ENCODE measurements at places on chromosomes 6 and 20. TPM values are rescaled to one million over a fixed set of nuclear protein-coding genes. Genes with fewer than 3 reads are reported as not detected.

GRCh38 chr6:132003516-132004178, 52.5 kb upstream of the CCN2 start:
- no peak for DNase-seq

- peak; percentile 43 for DNase-seq
Measured at GRCh38 chr6:38570750-38571149, 69.0 kb downstream of the BTBD9 start.

DNA sequence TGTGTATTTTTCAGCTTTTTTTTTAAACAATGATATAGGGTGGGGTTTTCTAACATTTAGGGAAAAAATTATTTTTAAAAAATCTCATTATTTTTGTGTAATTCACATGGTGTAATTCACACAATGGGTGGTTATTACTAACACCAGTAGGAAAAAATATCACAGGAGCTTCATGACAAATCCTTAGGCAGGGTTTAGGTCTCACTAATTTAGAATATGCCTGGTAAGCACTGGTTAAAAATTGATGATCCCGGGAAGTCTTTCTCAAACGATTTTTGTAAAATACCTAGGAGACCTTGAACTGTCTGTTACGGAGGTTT, 29.5 kb upstream of the ZNF217 start:
- no peak for DNase-seq

DNA sequence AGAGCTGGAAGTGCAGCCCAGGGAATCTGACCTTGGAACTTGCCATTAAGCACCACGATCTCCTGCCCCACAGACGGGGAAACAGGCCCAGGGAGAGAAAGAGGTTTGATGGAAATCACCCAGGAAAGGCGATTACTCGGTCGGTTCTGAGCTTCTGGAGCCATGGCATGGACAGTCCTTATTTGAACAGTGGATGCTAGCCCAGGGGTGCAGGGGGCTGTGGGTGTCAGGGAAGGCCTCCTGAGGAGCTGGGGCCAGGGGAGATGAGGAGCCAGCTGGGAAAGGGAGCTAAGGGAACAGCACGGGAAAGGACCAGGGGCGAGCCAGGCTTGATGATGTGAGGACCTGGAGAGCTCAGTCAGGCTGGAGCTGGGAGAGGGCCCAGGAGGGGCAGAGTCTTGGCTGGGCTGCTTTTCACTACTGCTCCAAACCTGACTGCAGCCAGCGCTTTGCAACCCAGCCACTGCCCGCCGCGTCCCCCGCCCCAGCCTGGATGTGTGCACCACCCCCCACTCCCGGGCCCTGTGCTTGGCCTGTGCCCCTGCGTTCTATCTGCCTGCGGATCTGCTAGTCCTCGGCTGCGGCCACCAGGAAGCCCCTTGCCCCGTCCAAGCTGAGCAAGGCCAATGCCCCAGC, 17.8 kb downstream of the SUN5 start:
- no peak for DNase-seq

DNA sequence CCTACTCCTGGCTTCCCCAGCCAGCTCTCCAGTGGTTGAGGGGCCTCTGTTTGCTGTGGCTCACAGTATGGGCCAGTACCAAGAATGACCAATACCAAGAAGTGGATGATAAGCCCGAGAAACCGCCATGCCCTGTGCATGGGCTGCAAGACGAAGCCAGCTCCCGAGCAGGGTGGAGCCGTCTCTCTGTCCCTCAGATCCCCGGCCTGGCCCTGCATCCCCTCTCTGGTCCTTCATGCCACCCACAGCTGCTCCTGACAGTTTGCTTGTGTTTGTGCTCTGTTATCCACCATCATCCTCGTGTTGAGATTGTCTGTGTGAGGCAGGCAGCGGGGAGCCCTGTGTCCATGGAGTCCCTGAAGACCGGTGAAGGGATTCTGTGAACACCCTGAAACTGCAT, 36.1 kb downstream of the GABRR2 start:
- no peak for DNase-seq

Gene ZC2HC1B
- total RNA-seq = not detected

Gene ID4
- total RNA-seq = 7.0 TPM

DNA sequence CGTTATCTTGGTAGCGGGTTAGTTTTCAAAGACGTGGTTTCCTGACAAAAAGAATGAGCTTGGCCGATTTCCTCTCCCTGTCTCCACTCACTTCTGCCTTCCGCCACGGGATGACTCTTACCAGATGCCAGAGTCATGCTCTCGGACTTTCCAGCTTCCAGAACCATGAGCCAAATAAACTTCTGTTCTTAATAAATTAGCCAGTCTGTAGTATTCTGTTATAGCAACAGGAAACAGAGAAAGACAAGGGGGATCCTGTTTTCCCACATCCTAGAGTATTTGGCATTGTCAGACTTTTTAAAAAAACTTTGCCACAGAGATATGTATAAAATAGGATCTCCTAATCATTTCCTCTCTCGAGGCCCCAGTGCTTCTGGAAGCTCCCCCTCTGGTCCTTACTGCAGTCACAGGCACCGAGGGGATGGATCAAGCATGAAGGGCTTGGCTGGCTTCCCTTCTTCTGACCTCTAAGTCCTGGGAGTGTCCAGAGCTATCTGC, 84.9 kb upstream of the NAA20 start:
- no peak for DNase-seq

DNA sequence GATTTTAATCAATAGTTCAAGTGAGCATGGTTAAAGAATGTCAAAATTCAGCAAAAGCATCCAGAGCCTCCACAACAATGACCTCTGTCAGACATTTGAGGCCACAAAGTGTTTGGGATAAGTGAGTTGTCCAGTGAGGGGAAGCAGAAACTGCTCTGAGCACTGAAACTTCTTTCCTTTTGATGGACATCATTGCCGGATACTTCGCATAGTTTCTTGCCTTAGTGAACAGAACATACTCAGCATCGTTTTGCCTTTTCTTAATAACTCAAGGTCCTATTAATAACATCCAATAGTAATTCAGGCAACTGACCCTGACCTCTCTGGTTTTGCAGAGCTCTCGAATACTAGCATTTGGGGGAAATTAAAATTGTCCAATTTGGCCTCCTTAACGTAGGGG, 78.6 kb downstream of the EDN3 start:
- no peak for DNase-seq

Gene RWDD1
- total RNA-seq = 24.0 TPM

DNA sequence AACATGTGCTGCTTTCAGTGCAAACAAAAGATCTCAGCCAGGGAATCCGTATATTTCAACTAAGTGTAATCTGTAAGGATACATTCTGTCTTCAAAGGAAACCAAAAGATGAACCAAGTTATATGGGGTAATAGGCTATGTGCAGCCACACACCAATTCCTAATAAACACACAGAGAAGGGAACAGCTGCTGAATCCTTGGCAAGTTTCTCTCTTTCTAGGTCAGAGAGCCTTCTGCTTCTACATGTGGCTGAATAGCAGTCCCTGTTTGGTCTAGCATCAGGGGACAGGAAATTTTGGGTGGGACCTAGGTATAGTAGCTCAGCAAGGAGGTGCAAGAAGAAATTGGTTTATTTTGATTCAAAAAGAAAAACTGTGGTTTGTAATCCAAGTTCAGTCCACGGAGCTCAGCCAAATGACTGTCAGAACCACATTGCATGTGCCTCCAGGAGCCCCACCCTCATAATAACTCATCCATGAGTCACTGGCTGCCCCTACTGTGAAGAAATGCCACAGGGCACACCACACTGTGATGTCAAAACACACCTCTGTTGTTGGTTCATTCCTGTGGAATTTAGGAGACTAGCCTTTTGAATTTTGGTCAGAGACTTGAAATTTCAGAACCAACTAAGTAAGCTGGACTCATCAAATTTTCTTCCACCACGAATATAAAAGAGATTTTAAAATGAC, 21.1 kb downstream of the SPTLC3 start:
- DNase-seq = no peak

DNA sequence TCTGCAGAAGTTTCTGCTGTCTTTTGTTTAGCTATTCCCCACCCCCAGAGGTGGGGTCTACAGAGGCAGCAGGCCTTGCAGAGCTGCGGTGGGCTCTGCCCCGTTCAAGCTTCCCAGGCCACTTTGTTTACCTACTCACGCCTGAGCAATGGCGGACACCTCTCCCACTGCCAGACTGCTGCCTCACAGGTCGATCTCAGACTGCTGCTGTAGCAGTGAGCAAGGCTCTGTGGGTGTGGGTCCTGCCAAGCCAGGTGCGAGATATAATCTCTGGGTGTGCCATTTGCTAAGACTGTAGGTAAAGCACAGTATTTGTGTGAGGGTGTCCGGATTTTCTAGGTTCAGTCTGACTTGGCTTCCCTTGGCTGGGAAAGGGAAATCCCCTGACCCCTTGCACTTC, 23.6 kb upstream of the ZNF337 start:
- DNase-seq = no peak

Gene CALHM6
- 0.27 TPM for total RNA-seq

Gene RAD21L1
- total RNA-seq = not detected

GRCh38 chr6:156474507-156475120, 302.6 kb upstream of the ARID1B start:
- DNase-seq = no peak

Gene PDSS2
- total RNA-seq = 14.5 TPM

GRCh38 chr20:43442282-43442880, 15.3 kb upstream of the SRSF6 start:
- peak; percentile 20 for DNase-seq

GRCh38 chr6:1423578-1423977, 34.2 kb downstream of the FOXF2 start:
- no peak for DNase-seq

- DNase-seq = no peak
Measured at GRCh38 chr6:12103158-12103557, 91.0 kb downstream of the HIVEP1 start.

- peak; percentile 77 for DNase-seq
Measured at GRCh38 chr20:32945710-32946221, 58.5 kb downstream of the SUN5 start.

Gene STX7
- 22.4 TPM for total RNA-seq

Gene MLIP
- total RNA-seq = not detected

GRCh38 chr6:16711546-16712254, 49.6 kb downstream of the ATXN1 start:
- DNase-seq = no peak

DNA sequence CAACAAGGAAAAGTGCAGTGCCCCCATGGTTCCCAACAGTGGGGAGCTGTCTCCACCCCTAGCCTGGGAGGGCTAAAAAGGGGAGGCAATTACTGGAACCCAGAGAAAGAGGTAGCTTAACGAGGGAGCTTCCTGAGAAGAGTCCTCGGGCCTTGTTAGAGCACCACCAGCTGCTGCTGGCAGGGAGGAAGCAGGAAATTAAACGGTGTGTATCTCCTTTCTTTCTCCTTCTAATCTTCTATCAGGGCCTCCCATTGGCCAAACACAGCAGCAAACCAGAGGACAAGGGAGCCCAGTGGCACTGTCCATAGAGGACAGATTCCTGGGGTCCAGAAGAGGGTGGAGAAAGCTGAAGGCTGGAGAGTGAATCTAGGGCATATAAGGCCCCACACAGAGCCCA, 7.6 kb upstream of the BTN2A2 start:
- DNase-seq = no peak

- DNase-seq = no peak
Measured at GRCh38 chr6:53546281-53546680, 1.4 kb upstream of the GCLC start.

DNA sequence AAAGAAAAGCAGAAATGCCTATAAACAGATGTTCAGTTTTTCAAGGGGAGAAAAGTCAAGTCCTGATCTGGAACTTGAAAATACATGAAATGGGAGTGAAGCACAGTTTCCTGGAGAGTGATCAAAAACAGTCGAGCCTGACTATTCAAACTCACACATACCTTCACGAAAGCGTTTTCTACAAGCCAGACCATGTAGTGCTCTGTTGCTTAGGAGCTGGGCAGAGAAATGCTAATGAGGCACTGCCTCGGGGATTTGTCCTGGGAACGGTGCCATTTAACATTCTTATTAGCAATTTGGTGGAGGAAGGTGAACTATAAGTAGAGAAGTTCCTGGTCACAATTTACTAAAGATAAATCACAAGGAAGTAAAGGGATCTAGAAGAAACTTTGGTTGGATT, 5.9 kb downstream of the NHSL1 start:
- DNase-seq = peak; percentile 78

DNA sequence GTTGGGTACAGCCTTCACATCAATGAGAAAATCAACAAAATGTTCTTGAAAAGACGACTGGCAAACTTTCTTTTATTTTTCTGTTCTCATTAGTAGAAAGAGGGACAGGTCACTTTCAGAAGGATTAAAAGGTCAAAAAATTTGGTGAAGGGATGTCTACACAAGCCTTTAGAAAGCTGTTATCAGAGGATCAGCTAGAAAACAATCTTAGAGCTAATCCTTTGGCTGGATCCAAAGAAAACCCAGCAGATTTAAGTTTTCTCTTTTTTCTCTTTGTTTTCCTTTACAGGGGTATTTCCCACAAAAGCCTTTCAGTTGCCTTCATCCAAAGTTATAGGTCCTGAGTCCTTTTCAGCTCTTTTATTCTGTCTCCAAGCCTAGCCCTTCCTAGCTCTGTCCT, 57.3 kb upstream of the EDN1 start:
- no peak for DNase-seq

GRCh38 chr6:56005426-56005825, 130.0 kb upstream of the BMP5 start:
- DNase-seq = no peak

Gene CFAP206
- total RNA-seq = not detected

DNA sequence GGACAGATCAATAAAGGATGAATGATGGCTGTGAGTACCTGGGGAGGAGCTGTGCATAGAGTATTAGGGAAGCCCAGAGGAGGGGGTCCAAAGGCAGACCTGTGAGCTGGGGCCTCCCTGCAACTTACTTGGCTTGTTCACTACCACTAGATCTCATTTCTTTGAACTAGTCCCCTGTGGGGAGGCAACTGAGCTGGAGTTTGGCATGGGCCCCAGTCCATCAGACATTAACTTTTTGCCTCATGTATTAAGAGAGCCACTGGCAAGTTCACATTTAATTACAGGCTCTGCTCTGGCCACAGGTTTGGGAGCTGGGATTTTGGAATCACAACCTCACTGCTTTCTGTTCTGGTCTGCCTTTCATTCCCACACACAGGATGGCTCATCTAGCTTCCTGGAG, 254.1 kb downstream of the PRL start:
- no peak for DNase-seq

GRCh38 chr6:158647501-158647900, 2.4 kb upstream of the SYTL3 start:
- no peak for DNase-seq

Gene BEND3
- 33.7 TPM for total RNA-seq

Data from GM23338 (cell line).